ENCODE measurements at places on chromosomes 2 and 18.

- DNase-seq: no peak
Observed at GRCh38 chr2:73089270-73090030, 17.9 kb upstream of the SFXN5 start.

- no peak for DNase-seq
Observed at GRCh38 chr2:38514603-38515154, 88.0 kb downstream of the HNRNPLL start.

- no peak for DNase-seq
Observed at GRCh38 chr2:68404893-68405799, 40.1 kb downstream of the PLEK start.

DNA sequence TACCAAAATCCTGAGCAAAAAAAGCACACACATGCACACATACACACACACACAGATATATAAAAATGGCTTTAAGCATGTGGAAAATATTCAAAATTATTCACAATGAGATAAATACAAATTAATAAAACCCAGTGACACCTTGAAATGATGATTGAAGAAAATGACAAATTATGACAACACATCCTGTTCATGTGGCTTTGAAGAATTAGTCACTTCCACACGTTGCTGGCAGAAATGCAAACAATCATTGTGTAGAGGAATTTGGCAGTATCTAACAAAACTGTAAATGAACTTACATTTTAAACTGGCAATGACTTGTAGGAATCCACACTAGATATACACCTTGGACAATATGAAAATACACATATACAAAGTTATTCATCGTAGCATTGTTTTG, 95.8 kb upstream of the RGPD4 start:
- no peak for DNase-seq

GRCh38 chr2:12451726-12452125, 265.0 kb upstream of the TRIB2 start:
- no peak for DNase-seq

- DNase-seq: no peak
Observed at GRCh38 chr2:189409131-189409530, 32.1 kb upstream of the WDR75 start.

DNA sequence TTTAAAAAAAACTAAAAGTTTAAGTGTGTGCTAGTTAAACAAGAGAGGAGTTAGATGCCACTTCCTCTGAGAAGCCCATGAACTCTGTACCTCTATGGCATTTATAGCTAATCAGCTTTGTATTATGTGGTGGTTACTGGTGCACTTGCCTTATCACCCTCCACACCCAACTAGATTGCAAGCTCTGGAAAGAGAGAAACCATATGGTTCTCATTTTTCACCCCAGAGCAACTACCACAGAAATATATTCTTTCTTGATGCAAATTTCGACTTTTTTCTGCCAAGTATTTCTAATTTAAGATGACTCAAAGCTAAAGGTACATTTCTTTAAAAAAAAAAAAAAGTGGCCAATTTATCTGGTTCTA, 24.2 kb downstream of the RAPH1 start:
- no peak for DNase-seq

GRCh38 chr2:96860065-96861029, 2.5 kb upstream of the ANKRD39 start:
- DNase-seq: no peak

GRCh38 chr18:26460449-26461091, 87.8 kb downstream of the KCTD1 start:
- DNase-seq: no peak

DNA sequence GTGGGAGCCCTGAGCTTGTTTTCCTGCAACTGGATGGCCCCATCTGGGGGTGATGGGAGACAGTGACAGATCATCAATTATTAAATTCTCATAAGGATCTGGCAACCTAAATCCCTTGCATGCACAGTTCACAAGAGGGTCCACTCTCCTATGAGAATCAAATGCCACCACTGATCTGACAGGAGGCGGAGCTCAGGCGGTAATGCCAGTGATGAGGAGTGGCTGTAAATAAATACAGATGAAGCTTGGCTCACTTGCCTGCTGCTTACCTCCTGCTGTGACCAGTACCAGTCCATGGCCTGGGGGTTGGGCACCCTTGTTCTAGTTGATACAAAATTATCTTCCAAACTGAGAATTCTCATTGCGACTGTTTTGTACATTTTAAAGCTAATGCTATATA, 258.6 kb downstream of the CTNNA2 start:
- DNase-seq: no peak

GRCh38 chr18:3453540-3454364, 3.8 kb downstream of the TGIF1 start:
- DNase-seq: no peak

GRCh38 chr2:211946960-211947359, 591.6 kb downstream of the ERBB4 start:
- no peak for DNase-seq

- DNase-seq: no peak
Observed at GRCh38 chr2:30622452-30622851, 175.4 kb downstream of the LCLAT1 start.

GRCh38 chr2:109260886-109261700, 132.1 kb downstream of the SH3RF3 start:
- DNase-seq: no peak

DNA sequence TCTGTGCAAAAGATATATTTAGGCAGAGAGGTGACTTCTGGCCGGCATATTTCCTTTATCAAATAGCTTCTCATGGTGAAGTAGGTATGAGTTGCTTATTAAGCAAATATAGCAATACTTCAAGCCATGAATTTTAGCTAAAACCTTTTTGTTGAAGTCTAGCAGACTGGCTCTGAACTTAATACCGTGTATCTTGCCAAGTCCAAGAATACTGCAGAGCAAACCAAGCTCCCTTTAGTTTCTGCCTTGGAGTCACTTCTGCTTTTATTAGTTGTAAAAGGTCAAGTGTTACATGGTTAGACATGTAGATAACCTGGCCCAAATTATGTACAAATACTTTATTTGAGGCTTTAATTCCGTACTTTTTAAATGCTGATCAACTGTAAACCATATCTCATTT, 627.6 kb upstream of the PKDCC start:
- DNase-seq: no peak

DNA sequence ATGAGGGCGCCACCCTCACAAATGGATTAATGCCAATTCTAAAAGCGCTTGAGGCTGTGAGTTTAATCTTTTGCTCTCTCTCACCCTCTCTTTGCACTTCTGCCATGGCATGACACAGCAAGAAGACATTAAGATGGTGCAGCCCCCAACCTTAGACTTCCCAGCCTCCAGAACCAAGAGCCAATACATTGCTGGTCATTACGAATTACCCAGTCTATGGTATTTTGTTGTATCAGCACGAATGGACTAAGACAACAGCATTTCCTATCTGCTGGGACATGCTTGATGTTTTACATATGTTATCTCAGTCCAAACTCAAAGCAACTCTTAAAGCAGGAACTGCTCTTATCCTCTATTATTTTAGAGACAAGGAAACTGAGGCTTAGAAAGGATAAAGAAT, 222.9 kb downstream of the STK39 start:
- DNase-seq: no peak

- DNase-seq: no peak
Observed at GRCh38 chr2:186733414-186733813, 39.6 kb downstream of the FAM171B start.

DNA sequence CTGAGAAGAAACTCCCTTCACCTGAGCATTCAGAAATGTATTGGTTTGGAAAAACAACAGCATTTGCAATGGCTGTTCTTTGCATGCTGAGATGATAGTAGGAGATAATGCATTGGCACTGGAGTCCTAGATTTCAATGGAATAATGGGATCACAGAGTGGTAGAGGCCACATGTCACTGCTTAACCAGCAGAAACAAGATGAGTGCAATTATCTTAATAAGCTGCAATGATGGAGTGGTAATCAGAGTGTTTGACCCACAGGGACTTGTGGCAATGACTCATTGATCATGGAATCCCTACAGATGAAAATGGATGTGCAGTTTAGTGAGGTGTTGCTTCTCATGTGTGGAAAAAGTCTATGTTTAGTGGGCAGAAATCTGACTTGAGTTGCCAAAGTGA, 218.8 kb upstream of the ZEB2 start:
- no peak for DNase-seq

DNA sequence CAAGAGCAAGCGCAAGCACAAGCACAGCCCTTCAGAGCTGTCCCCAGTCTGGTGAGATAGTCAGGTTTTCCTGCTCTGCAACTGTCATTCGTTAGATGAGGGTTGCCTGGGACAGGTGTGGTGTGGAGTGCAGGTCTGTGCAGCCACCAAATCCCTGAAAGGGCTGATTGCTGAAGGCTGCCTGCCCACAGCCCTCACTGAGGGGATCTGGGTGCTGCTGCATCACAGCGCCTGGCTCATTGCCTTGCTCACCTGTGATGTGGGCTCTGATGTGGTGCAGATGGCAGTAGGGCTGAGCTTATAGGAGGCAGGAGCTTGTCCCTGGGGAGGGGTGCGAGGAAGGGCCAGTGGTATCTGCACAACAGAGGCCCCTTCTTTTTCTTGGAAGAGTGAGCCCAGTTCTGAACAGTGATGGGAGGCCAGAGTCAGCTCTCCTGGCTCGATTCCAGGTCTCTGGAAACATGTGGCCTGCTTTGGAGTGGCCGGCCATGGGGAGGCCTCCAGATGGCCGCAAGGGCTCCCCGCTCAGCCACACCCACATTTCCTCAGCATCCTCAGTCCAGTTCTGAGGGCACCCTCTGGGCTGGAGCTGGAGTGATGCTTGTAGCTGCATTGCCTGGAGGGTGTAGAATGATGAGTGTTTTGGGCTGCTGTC, 11.4 kb downstream of the UBE2F start:
- DNase-seq: no peak

- no peak for DNase-seq
Observed at GRCh38 chr2:26349690-26350089, 3.1 kb upstream of the ADGRF3 start.

GRCh38 chr2:237696461-237696860, 69.1 kb downstream of the LRRFIP1 start:
- DNase-seq: no peak

- DNase-seq: no peak
Observed at GRCh38 chr2:106607371-106607770, 120.2 kb downstream of the CD8B2 start.

DNA sequence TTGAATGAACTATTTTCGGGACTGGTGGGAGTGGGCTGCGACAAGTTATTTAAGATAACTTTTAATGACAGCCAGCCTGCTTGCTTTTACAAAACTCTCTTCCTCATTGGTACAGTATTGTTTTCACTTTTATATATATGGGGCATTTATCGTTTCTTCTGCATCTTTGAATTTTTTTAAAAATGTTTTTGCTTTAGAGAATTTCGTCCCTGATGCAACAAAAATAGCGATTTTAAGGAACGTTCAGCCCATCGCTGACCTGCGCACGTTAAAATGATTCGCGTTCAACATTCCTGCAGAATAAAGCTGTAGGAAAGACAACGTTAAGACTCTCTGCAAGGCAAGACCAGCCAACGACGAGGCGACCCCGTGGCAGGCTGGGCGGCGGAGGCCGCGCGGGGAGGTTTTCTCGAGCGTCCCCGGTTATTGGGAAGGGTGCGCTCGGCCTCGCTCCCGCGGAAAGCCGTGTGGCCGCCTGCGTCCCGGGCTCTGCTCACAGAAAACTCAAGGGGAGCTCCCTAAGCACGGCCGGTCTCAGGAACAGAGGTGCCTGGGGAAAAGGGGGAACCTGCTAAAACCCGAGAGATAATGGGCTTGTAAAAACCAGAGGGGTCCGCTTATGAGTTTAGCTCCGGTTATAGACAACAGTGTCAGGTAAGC, 3.0 kb downstream of the PAX8 start:
- no peak for DNase-seq

- no peak for DNase-seq
Observed at GRCh38 chr2:10973766-10974165, 62.0 kb downstream of the KCNF1 start.

GRCh38 chr2:109188898-109189297, 59.9 kb downstream of the SH3RF3 start:
- DNase-seq: no peak

DNA sequence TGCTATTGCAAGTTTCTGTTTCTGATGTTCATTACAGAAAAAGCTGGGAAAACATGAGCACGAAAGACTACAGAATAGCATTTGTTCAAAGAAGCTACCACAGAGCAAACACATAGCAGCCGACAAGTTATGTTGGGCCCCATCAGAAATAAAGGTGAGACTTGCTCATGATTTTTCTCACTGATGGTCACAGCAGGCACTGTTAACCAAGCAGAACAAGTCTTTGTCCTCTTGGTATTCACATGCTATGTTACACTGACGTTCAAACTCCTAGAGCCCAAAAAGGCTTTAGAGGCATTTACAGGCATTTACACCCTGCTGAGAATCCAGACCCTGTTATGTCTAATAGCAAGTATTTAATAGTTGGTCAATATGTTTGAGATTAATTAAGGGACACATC, 235.0 kb upstream of the HNMT start:
- DNase-seq: no peak

DNA sequence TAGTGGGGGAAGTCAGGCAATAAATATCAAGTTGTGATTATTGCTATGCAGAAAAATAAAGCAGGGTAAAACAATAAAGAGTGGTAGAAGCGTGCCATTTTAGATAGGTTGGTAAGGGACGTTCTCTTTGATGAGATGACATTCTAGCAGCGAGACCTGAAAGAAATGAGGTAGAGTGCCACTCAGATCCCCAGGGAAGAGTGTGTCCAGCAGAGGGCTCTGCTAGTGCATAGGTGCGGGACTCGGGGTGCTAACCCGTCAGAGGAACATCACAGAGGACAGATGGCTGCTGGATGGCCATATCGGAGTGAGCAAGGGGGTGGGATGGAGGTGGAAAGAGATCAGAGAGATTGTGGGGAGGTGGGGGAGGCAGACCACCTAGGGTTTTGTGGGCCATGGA, 16.3 kb upstream of the GTF2A1L start:
- no peak for DNase-seq

DNA sequence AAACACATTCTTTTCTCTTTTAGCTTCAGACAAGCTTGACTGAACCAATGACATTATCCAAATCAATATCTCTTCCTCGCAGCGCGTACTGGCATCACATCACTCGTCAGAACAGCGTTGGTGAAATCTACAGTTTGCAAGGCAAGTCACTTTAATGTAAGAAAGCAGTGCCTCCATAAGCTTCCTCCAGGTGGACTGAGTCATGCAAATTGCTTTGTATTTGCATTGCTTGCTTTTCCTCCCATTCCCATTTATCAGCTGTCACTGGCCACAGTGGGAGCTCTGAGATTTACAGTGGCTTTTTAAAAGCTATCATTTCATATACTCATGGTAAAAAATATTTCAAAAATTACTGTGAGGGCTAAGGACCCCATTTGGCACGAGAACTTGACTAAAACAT, 189.9 kb downstream of the CD226 start:
- DNase-seq: no peak

GRCh38 chr2:178479275-178479616, 846 bp upstream of the FKBP7 start:
- DNase-seq: no peak

- DNase-seq: no peak
Observed at GRCh38 chr18:52700816-52701215, 360.8 kb downstream of the DCC start.

- no peak for DNase-seq
Observed at GRCh38 chr2:47346107-47346506, 56.8 kb upstream of the MSH2 start.

DNA sequence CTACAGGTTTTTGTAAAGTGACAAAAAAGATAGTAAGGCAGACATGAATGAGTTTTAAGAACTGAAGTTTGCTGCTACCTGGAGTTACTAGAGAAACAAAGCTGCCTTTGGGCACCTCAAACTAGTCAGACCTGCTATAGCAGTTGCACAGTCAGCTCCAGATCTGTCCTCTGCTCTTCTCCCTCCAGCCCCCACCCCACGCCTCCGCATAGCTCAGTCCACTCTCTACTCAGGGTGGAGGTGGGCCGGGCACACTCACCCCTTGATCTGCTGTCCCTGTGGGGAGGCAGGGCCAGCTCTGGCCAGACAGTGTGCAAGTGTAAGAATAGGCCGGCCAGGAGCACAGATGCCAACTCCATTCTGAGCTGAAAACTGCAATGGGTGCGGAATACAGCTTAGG, 4.1 kb downstream of the SERTAD2 start:
- no peak for DNase-seq

Data from stimulated activated CD8-positive, alpha-beta memory T cell treated with anti-CD3 and anti-CD28 coated beads, Interleukin-2, amount 100 ng/mL, for 1 hour (primary cell).